Kidney glomerular epithelial cell (primary cell): ENCODE measurements at places on chromosomes 4 and X.
A peak's percentile ranks its signal among the peaks of the same experiment; 100 is the strongest.

GRCh38 chr4:36348403-36348938 is 67.1 kb downstream of the DTHD1 start:
- peak; percentile 46 for DNase-seq

- DNase-seq: no peak
These were observed 92.1 kb downstream of the HMX1 start for GRCh38 chr4:8779490-8779932.

- no peak for DNase-seq
These were observed 56.7 kb downstream of the PRPS1 start for GRCh38 chrX:107684956-107685385.

DNA sequence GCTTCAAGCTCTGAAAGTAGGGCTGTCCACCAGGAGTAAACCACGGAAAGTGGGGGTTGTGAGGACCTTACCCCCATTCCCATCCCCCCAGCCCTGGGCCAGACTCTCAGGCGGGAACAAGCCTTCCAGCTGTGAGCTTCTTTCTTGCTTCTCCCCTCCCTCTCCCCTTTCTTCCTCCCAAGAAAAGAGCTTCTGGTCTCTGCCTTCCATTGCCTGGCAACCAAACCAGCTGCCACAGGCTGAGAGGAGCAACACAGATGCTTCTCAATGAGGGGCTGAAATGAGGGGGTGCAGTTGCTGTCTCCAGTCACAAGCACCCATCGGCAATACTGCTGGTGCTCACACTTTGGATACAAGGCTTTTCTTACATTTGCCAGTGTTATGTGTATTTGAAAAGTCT is 72.5 kb downstream of the SLC16A2 start:
- DNase-seq: no peak

DNA sequence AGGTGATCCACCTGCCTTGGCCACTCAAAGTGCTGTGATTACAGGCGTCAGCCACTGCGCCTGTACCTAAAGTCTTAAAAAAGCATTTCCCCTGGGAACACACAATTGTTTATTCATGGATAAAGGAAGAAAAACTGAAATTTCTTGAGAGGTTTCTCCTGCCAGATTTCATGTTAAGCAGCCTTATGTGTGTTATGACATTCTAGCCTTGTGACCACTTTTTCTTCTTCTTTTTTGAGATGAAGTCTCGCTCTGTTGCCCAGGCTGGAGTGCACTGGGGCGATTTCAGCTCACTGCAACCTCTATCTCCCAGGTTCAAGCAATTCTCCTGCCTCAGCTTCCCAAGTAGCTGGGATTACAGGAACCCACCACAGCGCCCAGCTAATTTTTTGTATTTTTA is 57.8 kb upstream of the PLAC8 start:
- DNase-seq: no peak

DNA sequence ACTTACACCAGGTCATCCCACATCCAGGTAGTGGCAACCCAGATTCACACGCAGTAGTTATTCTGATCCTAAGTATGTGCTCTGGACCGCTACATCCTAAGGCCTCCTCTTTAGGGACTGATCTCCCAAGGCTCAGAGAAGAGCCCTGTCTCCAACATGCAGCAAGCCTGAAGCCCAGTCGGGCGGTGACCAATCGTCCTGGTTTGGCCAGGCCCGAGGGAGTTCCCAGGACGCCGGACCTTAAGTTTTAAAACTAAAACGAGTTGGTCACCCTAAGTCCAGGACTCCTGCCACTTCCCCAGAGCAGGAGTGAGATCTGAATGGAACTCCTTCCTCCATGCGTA is 385 bp downstream of the LYAR start:
- DNase-seq: no peak

DNA sequence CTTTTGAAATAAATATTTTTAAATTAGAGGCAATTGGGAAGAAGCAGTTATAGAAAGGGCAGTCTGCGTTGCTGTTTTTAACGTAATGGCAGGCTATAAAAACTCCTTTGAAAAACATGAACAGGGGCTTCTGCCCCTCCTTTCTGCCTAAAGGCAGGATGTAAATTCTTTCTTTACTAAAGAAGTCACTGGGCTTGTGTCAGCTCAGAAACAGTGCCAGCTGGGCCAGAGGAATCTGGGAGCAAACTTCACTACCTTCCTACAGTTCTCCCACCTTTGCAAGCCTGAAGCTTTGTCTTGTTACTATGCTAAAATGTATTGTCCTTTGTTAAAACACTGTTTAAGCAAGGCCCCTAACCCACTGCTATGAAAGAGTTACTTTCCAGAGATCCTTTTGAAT is 1664.8 kb downstream of the RPA4 start:
- DNase-seq: no peak

- DNase-seq: no peak
These were observed 62.1 kb downstream of the EDNRA start for GRCh38 chr4:147543034-147543433.
